ENCODE measurements at places on chromosomes 16 and 17.

- DNase-seq = no peak
Observed at GRCh38 chr17:73189417-73190099, 3.3 kb upstream of the COG1 start.

DNA sequence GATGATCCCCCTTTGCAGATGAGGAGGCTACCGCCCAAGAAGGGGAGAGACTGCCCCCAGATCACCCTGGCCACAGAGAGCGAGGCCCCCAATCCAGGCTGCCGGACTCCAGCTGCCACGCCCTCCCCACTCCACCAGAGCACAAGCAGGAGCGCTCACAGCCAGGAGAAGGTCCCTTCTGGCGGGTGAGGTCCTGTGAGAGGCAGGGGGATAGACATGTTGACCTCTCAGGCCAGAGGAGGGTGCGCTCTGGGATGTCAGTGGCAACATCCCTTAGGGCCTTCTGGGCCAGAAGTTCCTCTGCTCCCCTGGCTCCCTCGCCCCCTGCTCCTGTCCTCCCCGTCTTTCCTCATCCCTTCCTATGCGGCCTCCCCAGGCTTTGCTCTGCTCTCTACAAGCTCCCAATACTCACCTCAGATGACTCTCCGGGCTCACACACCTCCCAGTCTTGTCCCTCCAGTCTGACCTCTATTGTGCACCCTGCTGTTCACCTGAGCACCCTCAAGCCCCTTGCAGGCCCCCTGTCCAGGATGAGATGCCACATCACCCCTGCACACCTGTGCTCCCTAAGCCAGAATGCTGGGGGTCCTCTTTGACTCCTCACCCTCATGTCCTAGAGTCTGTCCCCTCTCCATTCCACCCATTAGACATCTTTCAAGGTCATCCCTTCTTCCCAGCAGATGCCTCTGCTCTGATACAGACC is 5.0 kb upstream of the NXPH3 start:
- no peak for DNase-seq

DNA sequence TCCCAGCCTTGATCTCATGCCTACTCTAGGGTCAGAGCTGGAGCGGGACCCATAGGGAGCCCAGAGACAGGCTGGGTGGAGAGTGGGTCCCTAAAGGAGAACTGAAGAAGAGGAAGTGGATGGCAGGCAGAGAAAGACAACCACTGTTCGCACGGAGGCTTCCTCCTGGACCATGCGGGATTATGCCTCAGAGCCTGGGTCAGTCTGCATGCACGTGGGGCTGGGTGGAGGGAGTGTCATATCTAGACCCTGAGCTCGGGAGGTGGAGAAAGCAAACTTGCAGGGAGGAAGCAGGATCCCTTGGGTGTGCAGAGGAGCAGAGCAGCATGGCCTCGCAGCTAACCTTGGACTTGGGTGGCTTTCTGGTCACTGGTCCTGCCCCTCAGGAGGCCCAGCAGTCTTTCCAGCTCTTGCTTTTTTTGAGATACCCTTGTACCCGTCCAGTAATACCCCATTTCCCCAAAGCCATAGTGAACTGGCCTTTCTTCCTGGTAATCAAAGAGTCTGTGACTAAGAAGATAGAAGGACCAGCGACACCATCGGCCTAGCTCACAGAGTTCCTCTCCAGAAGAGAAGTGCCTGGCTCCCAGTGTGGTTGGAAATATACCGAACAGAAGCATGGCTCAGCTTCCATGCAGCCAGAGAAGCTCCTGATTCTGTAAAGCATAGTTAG is 344.2 kb downstream of the CPPED1 start:
- no peak for DNase-seq

DNA sequence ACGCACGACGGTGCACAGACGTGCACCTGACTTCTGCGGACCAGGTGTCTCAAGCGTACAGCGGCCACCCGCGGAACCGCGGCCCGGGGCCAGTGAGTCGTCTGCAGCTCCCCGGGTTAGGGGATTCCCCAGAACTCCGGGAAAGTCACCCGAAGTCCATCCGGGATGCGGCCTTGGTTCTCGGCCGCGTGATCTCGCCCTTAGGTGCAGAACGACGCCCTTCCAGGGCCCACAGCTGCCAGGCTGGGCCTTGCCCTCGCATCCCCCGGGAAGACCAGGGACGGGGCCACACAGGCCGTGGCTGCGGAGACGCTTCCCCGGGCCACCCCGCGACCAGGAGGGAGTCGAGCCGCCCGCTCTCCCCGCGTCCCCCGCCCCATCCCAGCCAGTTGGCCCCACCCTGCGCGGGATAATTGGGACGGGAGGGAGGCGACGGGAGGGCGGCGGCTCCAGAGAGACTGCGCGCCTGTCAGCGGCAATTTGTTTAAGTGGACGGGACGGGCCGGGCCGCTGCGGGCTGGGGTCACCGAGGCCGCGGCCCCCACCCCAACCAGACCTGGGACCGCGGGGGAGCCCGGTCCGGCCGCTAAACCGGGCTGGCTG is 3.6 kb upstream of the TBX2 start:
- DNase-seq = no peak

GRCh38 chr16:66525396-66526180 is 24.3 kb downstream of the TK2 start:
- no peak for DNase-seq

DNA sequence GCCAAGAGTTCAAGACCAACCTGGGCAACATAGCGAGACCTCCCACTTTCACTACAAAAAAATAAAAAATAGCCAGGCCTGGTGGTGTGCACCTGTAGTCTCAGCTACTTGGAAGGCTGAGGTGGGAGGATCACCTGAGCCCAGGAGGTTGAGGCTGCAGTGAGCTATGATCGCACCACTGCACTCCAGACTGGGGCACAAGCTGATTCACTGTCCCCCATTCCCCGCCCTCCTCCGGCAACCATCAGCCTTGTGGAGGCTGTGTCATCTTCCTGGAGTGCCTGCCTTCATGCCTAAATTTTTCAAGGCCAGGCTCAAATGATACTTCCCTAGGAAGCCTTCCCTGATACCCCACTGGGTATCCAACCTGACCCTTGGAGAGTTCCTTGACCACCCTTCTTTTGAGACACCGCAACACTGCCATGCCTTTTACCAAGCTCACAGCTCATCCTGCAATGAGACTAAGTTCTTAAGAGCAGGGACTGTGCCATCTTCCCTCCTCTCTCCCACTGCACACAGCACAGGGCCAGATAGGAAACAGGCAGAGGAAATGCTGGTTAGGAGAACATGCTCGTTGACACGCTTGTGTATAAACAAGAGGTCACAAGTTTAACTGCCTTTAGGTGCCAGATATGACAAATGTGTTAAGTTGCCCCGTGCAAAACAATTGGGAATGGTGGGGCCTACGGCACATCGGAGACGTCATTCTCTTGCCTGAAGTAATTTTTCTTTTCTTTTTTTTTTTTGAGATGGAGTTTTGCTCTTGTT is 3.9 kb upstream of the SRCAP start:
- DNase-seq = no peak

DNA sequence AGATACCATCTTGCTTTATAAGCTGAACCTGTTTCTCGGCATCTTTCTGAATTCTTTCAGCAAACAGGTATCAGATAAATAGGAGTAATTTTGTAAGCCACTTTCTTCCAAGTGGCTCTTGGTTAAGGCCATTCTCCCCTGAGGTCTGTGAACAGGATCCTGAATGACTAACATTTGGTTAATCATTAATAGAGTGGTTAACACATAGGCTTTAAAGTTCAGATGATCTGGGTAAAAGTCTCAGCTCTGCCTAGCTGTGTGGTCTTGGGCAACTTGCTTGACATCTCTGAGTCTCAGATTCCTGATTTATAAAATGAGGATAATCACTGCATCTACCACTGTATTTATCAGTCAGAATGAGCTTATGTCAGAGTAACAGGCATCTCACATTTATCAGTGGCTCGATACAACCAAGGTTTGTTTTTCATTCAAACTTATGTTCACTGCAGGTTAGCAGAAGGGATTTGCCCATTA is 44.4 kb upstream of the ANKFN1 start:
- DNase-seq = no peak

- DNase-seq = no peak
Observed at GRCh38 chr17:7867881-7868329, 10.1 kb downstream of the CYB5D1 start.

DNA sequence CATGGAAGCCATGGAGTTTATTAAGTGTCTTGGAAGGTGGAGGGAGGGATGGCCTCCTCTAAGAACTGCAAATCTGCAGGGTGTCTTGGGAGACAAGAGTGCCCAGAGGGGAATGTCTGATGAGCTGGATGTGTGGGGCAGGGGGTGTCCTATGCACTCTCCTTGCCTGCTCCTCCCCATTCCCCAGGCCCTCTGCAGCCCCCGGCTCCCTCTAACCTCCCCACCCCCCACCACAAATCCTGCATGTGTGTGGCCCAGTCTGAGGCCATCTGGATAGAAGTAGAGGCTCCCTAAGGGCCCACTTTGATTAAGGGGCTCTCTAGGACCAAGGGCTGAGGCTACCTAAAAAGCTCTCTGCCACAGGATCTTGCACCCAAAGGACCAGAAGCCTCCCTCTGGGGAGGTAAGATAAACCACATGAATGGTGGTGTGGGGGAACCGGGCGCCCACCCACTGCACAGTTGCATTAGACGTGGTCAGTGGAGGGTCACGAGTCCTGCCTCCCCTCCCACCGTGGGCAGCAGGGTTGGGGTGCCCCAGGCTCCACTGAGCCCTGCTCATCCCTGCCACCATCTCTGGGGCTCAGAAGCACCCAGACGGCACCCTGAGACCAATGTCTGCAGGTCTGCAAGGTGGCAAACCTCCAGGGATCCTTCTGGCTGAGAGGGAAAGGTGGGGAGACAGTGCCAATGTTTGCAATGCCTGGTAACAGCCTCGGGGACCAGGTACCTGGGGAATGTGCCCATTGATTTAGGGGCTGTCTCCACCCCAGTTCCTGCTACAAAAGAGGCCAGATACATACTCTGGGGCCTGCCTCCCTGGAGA is 618 bp downstream of the AANAT start:
- no peak for DNase-seq

DNA sequence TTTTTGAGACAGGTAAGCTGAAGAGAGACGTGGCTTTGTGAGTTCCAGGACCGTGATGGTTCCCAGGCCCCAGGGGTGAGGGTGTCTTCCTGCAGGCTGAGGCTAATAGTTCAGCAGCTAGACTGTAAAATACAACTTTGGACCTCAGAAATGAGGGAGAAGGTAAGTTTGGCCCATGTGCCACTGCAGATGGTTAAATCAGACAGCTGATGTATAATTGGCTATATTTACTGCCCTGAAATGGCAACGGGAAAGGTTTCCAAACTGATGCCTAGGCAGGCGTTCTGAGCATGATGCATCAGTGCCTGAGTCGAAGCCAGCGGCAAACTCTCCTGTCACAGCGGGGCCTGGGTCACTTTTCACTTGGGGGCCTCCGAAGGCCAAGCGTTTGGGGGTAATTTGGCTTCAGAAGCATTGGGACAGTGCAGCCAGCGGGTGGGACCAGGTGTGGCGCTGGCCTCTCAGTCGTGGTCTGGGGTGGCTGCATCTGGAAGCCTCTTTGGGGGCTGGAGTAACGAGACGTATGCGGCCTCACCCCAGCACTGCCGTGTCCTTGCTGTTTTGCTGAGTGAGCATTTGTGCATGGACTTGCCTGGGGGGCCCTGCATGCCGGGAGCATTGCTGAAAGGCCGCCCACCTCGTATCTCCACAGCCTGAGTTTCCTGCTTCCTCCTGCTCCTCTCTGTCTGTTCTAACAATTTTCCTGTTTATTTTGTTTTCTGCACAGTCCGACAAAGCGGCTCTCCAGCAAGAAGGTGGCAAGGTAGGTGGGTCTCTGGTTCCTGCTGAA is 31.2 kb upstream of the CAPN15 start:
- DNase-seq = no peak

GRCh38 chr17:82887255-82888164 is 47.7 kb upstream of the ZNF750 start:
- DNase-seq = no peak

DNA sequence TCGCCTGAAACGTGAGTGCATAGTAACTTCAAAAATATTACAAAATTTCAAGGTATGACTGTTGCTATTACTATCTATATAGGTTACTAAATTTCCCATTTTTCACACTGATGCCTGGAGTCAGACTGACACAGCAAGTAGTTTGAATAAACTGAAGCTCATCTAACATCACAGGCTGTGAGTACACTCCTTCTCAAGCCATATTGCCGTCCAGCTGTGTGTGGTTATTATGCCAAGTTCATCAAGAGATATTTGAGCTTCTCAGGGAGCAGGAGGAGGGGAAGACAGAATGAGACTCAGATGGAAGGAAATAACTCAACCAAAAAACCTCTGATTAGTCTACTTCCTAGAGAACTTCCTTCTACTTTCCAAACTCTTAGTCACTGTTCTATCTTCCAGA is 473.9 kb downstream of the TOX3 start:
- DNase-seq = no peak

DNA sequence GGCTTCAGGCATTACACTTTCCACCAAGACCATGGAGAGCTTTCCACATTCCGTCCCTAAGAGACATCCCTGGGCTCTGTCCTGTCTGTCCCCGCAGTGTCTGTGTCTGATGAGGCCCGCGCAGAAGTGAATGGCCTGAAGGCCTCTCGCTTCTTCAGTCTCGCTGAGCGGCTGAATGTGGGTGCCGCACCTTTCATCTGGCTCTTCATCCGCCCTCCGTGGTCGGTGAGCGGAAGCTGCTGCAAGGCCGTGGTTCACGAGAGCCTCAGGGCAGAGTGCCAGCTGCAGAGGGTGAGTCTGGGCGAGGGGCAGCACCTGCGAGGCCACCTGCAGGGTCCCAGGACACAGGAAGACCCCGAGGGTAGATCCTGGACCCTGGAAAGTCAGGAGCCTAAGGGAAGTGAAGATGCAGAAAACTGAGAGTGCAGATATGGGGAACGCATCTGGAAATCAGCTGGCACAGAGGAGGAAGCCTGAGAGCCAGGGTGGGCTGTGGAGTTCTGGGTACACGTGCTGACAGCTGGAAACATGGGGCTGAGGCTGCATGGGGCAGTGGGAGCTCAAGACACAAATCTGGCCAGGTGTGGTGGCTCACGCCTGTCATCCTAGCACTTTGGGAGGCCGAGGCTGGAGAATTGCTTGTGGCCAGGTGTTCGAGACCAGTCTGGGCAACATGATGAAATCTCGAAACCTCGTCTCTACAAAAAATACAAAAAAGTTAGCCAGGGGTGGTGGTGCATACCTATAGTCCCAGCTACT is 8.0 kb downstream of the CCNF start:
- DNase-seq = no peak

DNA sequence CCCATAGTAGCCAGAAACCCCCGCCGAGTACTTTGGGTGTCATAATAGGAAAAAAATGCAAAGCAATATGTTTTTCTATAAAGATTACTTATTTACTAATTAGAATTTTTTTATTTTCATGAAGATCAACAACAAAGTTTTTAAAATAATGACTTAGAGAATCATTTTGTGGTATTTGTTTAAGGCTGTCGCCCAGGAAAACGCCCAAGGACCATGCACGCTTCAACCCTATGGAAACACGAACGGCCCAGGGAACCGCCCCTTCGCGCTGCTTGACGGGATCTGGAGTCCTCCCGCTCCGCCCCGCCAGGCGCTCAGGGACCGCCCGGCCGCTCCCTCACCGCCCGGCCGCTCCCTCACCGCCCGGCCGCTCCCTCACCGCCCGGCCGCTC is 408 bp upstream of the KPNA2 start:
- peak; percentile 79 for DNase-seq

- DNase-seq = no peak
Observed at GRCh38 chr16:79863128-79864031, 262.8 kb upstream of the MAF start.

All from activated gamma-delta T cell treated with anti-CD3 and anti-CD28 coated beads, Interleukin-2, amount 50 U/mL, for 16 hours (primary cell).